ENCODE measurements at places on chromosomes 5 and 9.

- no peak for DNase-seq
Observed at GRCh38 chr5:62450259-62450658, 37.7 kb downstream of the IPO11 start.

- no peak for DNase-seq
Observed at GRCh38 chr5:126543660-126544059, 51.4 kb downstream of the ALDH7A1 start.

GRCh38 chr5:1895739-1896420 lies 13.2 kb upstream of the IRX4 start:
- no peak for DNase-seq

DNA sequence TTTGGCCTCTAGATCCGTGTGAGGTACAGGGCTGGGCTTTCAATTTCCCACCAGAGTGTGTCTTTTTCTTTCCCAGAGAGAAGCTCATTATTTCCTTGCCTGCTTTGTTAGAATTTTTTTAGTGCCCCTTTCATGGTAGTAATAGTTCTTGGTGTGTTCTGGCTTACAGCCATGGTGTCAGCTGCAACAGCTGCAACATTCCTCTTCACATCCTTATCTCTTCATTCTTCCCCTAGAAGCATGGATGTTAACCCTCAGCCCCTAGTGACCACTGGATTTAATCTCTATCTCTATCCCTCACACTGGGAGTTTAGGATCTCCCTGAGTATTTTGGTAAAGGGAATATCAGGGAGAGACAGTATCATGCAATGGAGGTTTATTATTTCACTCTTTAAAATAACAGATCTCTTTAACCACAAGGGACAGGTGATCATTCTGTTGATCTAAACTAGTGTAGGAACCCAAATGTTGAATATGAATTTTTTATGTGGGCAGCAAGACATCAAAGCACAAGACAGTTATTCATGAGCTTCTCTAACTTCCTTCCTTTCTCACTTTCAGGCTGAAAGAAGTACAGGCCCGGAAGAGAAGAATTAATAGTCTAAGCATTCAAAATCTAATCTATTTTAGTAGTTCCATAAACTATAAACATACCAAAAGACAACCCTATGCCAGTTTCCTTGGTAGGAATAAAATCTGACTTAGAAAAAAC lies 160.2 kb downstream of the FAM170A start:
- no peak for DNase-seq

Measured in activated T-helper 1 cell treated with anti-CD3 and anti-CD28 coated beads, Interleukin-2, amount 50 U/mL, for 16 hours (primary cell).